Tongue (tissue), 3 donors: ENCODE measurements at places on chromosomes 2 and 18. TPM values are rescaled to one million over a fixed set of nuclear protein-coding genes. Genes with fewer than 3 reads are reported as not detected.

The SERPINB3 gene
- 1.3 TPM for total RNA-seq

The ZSWIM2 gene
- total RNA-seq: not detected

The MPPE1 gene
- 32.7 TPM for total RNA-seq

The USP14 gene
- 36.9 TPM for total RNA-seq

The ZNF804A gene
- 0.41 TPM for total RNA-seq

The ATL2 gene
- 183 TPM for total RNA-seq

The CKAP2L gene
- total RNA-seq: 35.3 TPM

The CDH19 gene
- total RNA-seq: 10.8 TPM

The C1QL2 gene
- not detected for total RNA-seq

The CDH2 gene
- 6.5 TPM for total RNA-seq

The INPP1 gene
- 16.7 TPM for total RNA-seq

The CNTNAP5 gene
- 1.7 TPM for total RNA-seq

The FOXI3 gene
- 0.31 TPM for total RNA-seq
